Muscle of arm (tissue), 14 donors: ENCODE measurements at places on chromosomes 5 and 9.

DNA sequence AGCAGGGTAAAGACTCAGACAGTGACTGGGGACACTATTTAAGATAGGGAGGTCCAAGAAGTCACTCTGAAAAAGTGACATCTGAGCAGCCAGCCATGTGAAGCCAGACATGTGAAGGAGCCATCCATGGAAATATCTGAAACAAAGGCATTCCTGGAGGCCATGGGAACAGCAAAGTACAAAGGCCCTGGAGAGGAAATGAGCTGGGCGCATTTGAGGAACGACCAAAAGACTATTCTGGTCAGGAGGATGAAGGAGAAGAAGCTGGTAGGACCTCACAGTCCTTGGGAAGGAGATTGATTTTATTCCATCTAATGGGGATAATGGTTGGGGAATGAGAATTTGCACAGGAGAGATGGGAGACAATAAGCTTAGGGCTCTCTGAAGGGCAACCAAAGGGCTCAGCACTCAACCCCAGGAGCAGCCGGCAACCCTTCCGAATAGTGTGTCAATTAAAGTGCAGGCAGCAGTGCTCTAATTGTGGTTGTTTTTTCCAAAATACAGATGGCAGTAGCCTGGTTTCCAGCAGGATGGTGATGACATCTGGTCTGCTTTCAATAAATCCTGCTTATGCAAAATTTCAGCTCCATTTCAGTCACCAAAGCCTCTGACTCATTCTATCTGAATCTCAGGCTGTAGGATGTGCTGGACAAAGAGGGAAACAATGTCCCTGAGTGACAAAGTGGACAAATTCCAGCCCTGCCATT is 26.7 kb downstream of the FOXI1 start:
- DNase-seq, result no peak

DNA sequence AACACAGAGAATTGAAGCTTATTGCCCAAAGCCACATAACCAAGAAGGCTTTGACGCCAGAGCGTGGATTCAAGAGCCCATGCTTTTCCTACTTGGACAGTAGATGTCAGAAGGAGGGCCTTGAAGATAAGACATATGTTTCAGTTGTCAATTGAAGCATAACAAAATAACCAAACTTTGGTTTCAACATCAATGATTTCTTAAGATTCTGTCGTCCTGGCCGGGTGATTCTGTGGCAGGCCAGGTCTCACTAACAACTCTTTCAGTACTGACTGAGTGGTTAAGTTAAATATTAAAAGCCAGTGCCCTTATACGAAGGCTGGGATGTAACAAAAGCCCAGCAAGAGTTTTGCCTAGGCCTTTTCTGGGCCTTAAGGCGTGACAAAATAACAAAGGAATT is 94.0 kb downstream of the RCL1 start:
- DNase-seq, result no peak

GRCh38 chr9:85408494-85408893 is 333.3 kb downstream of the AGTPBP1 start:
- DNase-seq, result no peak

- DNase-seq, result no peak
Measured at GRCh38 chr5:113017881-113018635, 41.5 kb downstream of the DCP2 start.

- no peak for DNase-seq
Measured at GRCh38 chr9:100285601-100286000, 67.1 kb downstream of the TEX10 start.

GRCh38 chr5:158783382-158783781 is 316.3 kb downstream of the EBF1 start:
- no peak for DNase-seq

DNA sequence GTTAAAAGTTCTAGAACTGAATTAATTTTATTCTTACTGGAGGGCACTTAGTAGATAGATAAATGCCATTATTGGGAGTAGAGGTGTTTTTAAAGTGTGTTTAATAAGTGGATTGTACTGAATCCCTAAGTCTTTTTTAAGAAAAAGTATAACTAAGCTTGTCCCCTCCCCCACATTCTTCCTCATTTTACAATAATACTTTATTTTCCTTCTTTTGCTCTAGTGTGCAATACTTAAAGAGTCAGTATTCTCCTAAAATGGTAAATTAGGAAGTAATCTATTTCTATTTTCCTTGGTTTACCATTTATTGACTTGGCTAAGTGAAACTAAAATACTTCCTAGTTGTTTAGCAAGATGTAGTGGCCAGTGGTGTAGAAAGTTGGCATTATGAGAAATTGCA is 11.6 kb downstream of the UBLCP1 start:
- no peak for DNase-seq

DNA sequence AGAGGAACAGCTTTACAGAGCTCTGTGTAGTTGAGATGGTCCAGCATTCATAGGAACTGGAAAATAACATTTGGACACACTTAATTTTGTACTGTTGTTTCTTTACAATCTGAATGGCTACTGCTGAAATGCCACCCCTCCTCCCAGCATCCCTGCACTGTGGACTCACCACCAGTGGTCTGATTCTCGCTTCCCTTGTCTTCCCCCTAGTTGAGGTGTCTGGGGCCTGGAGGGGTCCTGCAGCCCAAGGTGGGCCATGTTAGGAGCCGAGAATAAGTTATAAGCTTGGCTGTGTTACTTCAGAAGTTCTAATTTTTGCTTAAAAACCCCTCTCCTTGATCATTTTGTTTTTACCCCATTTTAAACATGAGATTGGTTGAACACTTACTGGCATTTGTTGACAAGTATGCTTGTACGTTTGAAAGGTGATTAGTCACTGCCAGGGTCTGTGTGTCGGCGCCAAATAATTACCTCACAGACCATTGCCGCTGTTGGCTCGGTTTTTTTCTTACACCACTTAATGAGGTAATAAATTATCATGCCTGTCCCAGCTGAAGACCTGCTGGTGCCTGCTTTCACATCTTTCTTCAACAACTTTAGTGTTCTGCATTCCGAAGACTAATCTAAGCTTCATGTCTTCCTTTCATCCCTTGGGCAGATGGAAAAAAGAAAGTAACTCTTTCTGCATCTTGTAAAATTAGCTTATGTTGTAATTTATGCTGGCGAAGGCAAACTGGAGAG is 65.8 kb downstream of the MCCC2 start:
- DNase-seq, result no peak

DNA sequence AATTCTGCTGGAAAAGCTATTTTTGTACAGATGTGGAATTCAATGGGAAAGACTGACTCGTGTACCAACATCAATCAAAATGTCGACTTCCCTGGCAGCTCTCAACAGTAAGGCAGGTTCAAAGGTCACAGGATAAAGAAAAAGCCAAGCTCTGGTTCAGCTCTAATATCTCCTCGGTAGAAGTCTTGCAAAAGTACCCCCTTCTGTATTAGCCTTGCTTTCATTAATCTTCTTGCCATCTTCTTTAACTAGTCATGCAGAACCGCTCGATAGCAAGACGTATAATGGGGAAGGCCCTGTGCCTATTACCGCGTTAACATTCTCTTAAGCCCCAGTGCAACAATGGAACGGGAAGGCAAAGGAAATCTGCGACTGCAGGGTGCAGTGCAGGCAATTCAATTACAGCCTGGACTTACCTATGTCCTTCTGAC is 201.2 kb downstream of the GAPVD1 start:
- DNase-seq, result no peak

DNA sequence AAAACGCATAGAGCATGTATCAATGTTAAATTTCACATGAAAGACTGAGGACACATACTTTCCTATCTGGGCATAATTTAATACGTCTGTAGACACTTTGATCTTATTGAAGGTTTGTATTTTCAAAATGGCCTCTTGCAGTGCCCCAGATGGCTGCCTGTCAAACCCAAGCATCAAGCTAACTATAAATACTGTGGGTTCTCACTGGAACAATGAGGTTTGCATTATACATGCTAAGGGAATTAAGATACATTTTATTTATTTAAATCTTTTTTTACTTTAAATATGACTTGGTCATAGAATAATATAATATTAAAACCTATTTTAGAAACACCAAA is 702.9 kb upstream of the GRAMD2B start:
- no peak for DNase-seq

DNA sequence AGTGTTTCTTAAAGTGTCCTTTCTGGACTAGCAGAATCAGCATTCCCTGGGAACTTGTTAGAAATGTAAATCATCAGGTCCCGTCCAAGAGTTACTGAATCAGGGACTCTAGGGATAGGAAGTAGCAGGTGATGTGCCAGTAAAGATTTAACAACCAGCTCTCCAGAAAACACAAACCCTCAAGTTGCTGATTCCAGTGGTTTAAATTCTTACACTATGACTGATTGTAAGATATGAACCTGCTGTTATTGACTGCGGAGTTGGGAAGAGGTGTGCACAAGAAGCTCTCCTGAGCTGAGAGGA is 39.1 kb upstream of the BASP1 start:
- no peak for DNase-seq

DNA sequence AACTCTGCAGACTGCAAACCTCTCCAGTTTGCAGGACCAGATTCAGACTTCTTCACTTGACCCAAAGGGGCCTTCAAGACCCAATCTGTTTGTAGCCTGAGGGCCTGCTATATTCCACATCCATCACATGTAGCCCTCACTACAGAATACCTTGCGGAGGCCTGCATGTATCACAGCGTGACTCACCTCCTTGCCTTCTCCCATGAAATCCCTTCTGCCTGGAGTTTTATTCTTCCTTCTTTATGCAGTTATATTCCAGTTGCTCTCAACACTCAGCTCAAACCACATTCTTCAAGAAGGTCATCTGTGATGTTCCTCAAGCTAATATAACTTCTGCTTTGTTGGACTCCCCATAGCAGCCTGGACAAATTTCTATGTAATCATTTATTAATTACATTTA is 198.5 kb upstream of the PTGER4 start:
- no peak for DNase-seq

DNA sequence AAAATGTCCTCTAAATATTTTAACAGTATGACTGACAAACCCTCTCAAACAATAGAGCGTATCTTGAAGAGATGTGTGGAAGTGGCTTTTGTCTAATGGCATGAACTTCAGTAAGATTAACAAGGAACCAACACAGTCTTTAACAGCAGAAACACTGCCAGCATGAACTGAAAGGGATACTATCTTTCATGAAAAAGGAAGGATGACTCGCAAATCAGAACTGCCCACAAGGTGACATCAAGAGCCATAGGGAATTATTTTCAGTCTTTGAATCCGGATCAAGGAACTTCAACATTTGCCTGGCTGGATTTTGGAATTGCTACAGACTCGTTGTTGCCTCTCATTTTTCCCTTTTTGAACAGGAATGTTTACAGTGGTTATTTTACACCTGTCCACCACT is 5.1 kb upstream of the HEXB start:
- DNase-seq, result no peak

- no peak for DNase-seq
Measured at GRCh38 chr5:138833726-138834480, 41.2 kb downstream of the LRRTM2 start.

DNA sequence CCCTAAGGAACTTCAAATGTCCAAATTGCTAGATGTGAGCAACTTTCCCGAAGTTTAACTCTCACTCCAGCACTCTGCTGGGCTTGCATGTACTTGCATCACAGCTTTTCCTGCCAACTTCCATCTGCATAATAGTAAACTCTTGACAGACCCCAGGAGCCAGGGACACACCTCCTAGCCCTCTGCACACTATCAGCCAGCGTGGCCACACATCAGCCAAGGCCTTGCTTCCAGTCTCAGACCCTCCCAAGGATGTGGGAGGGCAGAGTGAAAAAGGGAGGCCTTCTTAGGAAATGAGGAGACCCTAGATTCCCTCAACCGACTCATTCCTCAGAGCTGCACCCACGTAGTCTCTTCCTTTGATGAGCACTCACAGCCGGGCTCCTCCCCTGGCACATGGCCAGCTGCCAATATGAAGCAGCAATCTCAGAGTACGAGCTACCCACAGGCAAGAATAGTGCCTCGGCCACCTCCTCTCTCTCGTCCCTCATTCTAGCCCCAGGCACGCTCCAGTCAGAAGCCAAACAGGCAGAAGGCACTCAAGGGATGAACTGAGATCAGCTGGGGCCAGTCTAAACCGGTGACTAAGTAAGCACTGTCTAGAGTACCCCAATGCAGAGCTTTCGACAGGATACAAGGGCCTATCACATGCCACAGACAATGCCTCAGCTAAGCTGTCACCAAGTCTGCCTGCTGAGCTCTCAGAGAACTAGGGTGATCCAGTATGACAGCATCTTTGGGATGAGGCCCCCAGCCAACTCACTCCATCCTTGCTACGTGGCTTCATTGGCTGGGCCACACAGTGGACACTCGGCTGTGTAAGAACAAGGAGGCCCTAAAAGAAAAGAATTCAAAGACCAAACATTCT is 2.3 kb downstream of the P4HA2 start:
- peak; percentile 81 for DNase-seq

DNA sequence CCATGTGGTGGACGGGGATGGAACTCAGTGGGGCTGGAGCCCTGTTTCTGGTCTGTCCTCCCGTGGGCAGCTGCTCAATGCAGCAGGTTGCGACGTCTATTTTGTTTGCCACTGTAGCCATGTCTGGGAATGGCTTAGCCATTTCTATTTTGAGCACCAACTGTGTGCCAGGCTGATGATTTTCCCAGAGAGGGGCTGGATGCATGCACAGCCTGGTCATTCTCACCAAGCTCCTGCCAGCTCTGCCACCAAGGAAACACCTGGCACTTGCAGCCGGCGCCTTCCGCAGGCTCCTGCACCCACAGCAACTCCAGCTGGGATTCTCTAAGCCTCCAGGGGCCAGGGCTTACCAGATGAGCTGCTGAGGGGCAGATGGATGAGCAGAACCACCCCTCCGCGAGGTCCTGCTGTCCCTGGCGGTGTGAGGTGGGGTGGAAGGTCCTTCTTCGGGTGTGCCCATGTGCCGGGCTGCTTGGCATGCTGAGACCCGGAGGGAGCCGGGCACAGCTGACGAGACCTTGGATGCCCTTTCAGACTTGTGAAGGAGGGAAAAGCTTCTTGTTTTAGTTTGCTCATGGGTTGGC is 151.2 kb downstream of the RXRA start:
- no peak for DNase-seq

GRCh38 chr9:18837402-18837801 is 195.6 kb downstream of the SAXO1 start:
- no peak for DNase-seq

DNA sequence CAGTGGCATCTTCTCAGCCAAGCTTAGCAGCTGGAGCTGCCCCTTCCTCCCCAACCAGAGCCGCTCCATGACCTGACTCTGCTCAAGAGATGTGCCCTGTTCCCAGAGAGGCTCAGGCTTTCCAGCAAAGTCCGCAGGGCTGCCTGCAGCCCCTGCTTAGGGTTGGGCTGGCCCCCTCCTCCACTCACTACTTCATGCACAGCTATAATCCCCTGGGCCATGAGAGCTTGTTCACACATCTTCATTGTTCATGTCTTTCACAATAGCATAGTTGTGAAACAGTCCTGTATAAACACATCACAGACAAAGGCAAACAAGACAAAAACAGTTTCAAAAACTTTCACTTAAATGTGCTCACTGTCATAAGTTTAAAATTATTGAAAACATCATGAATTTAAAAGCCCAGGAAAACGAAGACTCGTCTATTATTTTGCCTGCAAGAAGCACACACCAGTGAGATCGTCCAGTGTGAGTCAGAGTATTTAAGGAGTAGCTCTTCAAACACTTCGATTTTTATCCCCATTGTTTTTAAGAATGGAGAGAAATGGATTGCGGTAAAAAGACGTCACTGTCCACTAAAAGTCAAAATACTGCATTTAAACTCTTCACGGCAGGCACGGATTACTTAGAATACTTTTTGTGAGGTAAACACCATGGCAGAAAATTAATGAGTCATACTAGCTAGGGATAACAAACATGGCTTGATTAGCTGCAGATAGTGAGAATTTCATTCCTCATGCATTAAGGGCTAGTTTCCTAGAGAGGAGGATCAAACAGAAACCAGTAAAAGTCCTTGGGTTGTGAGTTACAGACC is 40.7 kb upstream of the S1PR3 start:
- peak; percentile 37 for DNase-seq
